ENCODE measurements at places on chromosomes 12 and 14.

GRCh38 chr12:14825256-14825655 is 11.3 kb upstream of the SMCO3 start:
- no peak for DNase-seq

DNA sequence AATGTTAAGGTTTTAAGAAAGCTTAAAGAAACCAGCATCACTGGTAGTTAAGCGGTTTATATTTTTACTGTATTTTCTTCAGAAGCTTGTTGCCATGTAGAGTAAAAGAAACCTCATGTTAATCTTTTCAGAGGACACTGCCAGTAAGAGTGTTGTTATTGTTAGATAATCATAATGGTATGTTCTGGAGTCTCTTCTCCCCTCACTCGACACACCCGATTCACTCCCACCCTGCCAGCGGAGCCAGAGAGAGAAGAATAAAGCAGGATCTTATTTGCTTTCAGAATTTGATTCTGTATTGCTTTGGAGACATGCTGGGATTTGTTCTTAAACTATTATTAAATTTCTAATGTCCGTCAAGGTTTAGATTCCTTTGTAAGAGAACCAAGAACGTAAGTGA is 113.7 kb downstream of the SAMD4A start:
- no peak for DNase-seq

DNA sequence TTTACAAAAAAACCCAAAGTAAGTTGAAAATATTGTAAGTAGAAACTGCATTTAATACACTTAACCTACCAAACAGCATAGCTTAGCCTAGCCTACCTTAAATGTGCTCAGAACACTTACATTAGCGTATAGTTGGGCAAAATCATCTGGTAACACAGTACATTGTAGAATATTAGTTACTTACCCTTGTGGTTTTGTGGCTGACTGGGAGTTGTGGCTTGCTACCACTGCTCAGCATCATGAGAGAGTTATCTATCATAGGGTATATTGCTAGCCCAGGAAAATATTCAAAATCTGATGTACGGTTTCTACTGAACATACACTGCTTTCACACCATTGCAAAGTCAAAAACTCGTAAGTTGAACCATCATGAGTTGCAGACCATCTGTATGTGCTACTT is 141.7 kb upstream of the GARIN6 start:
- no peak for DNase-seq

- DNase-seq: no peak
Measured at GRCh38 chr14:52265253-52265652, 2.2 kb upstream of the PTGDR start.

DNA sequence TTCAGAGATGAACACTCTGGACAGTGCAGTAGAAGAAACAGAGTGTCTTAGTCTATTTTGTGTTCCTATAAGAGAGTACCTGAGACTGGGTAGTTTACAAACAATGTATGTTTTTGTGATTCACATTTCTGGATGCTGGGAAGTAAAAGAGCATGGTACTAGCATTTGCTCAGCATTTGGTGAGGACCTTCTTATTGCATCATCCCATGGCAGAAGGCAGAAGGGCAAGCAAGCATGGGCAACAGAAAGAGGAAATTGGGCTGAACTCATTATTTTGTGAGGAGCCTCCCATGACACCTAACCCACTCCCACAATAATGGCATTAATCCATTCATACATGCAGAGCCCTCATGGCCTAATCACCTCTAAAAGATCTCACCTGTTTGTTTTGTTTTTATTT is 8.0 kb downstream of the ANKS1B start:
- no peak for DNase-seq

DNA sequence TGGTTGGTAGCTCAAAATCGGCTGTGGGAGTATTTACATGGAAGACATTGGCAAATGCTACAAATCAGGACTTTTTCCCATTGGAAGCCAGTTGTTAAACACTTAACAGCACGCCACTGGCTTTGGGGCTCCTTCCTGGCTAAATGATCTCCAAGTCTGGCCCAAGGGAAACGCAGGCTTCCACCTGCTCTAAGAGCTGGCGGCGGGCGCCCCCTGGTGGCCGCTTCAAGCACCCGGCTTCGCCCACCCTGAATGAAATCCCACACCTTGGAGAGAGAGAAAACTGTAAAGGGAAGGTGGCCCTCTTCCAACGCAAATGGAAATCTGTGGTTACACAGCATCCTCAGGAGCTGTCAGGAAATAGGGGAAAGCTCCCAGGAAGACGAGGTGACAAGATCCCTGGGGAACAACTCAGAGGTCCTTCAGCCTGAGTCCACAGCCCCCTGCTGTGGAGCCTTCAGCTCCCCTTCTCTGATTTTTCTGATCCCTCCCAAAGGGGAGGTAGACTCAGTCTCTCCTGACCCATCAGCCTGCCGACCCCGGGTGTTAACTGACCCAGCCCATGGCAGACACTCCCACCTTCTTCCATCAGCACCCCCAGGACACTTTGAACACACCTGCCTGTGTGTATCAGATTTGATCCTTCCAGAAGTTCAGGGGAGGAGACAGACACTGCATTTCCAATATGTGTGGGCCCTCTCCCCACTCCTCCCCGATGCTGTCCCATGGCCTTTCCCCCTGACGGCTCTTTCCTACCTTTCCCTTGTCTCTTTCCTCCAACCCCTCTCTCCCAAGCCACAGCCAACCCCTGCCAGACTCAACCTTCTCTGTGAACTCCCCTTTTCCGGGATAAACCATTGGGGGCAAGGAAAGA is 15.4 kb downstream of the SELPLG start:
- DNase-seq: peak; percentile 84

DNA sequence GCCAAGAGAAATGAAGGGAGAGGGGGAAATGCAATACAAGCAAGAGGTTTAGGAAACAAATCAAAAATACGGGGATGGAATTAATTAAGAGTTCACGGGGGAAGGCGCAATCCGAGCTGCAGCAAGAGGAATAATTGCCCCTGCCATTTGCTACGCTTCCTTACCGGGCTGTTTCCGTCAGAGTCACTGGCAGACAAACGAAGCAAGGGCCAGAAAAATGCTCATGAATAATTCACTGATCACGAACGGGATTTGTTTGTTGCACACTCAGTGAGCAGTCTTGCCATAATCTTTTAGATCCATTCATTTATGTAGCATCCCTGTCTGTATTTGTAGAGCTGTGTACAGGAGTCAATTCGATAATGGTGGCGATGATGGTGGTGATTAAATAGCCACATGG is 39.0 kb downstream of the PLXNC1 start:
- DNase-seq: no peak

GRCh38 chr12:25377469-25378177 is 126.9 kb upstream of the KRAS start:
- peak; percentile 60 for DNase-seq

DNA sequence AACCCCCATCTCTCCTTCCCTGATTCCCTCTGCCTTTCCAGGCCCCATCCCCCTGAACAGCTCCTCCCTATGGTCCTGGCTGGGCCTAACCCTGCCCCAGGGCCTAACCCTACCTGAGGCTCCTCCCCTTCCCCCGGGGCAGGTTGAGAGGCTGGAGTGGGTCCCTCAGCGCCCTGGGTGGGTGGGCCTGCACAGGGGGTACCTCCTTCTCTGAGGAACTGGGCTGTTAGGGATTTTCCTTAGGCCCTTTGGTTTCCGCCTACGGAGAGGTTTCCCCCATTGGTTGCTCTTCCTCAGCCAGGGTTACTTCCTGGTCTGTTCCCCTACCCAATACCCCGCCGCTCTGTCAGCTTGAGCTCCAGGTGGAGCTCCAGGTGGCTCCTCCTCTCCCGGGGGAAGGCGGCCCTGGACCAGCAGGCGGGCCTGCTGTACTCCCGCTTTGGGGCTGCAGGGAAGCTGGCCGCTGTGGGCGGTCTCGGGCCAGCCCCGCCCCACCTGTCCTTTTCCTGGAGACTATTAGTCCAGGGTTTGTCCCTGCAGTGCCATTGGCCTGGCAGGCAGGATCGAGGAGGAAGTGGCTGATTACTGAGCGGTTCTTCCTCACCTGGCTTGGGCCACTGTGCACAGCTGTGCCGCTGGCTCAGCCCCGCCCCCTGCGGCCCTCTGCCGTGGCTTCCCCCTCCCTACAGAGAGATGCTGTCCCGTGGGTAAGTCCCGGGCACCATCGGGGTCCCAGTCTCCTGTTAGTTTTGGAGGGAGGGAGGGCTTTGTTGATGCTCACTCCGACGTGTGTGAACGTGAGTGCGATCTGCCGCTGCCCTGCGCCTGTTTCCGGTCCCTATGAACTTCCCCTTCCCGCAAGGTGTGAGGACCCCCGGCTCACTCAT is 2.5 kb downstream of the C12orf57 start:
- DNase-seq: peak; percentile 89

- no peak for DNase-seq
Measured at GRCh38 chr14:62957562-62957961, 87.7 kb downstream of the KCNH5 start.

DNA sequence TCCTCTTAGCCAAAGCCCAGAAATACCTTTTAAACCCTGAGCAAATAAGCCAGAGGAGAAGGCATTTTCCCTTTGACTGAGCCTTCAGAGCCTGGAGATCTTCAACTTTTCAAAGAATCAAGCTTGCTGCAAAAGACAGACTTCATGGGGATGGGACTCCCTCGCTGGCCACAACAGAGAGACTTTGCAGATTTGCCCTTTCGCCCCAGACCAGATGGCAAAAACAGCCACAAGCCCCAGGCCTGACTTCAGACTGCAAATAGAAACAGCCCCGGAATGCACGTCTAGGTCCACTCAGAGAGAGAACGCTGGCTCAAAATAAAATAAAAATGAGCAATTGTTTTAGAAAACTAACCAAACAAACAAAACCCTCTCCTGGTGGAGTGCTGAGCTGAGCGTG is 114.6 kb upstream of the MED13L start:
- no peak for DNase-seq

GRCh38 chr14:54354968-54355641 is 41.7 kb upstream of the CDKN3 start:
- DNase-seq: no peak

DNA sequence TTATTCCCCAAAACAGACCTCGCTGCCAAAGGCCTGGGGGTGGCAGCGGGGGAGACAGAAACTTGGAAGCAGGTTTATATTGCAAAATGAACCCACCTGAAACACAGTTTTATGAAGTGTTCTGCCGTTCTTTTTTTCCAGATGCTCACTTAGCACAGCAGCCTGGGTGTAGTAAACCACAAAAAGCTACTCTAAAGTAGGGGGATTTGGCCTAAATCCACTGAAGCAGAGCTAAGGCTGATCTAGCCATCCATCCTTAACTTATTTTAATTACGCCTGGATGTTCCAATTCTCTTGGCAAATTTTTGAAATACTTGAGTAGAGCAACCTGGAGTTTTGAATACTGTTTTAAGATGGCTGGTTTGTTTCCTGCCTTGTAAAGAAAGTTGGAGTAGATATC is 121.2 kb downstream of the GPR135 start:
- no peak for DNase-seq

GRCh38 chr12:68221497-68221896 is 4.1 kb downstream of the IL26 start:
- DNase-seq: no peak

DNA sequence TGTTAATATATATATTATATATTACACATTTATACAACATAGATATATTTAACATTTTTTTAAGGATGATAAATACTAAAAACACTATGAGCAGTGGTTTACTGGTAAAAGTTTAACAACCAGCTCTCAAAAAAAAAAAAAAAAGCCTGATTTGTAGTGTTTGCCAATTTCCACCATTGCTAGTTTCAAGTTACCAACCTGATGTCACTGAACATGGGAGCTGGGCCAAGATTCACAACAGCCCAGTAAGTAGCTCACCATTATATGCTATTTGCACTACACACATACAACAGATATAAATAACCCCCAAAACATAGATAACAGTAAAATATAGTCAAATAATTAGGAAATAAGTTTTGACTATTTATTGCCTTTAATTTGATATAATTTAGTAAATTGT is 28.9 kb upstream of the TMX1 start:
- no peak for DNase-seq

DNA sequence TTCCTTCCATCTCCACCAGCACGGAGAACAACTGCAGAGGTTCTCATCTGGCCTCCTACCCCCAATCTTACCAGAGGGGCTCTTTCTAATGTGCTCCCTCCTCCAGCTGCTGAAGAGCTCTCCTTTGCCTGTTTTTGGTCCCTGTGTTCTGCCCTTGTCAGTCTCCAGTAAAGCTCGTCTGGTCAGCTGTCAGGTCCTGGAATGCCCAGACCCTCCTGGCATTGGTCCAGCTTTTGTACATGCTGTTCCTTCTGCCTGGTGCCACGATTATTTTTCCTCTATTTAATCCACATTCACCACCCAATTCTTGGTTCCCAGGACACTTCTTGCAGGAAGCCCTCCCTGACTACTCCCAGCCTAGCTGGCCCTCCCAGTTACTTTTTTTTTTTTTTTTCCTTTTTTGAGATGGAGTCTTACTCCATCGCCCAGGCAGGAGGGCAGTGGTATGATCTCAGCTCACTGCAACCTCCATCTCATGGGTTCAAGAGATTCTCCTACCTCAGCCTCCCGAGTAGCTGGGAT is 6.5 kb downstream of the SLC8B1 start:
- no peak for DNase-seq

DNA sequence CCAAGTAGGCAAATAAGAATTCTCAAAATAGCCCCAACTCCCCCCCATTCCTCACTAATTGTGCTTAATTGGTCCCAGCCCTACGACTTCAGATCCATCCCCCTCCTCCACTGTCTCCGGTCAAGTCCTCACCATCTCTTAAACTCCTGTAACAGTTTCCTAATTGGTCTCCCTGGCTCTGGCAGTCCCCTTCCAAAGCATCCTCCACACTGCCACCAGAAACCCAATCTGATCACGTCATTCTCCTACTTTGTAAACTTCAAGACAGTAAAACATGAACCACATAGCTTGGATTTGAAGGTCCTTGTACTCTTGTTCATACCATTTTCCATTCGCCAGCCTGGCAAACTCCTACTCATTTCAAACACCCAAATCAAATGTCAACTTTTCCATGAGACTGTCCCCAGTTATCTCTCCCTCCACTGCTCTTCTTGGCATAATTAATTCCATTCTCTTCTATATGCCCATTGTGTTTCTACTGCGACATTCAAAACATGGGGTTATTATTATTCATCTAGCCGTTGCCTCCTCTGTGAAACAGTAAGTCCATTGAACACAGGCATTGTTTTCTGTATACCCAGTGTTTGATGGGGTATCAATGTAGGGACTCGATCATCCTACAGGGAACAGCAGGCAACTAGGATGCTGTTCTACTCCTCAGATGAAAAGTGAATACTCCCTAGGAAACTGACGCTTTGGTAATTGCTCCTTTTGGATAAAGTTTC is 104.6 kb downstream of the EGLN3 start:
- no peak for DNase-seq

DNA sequence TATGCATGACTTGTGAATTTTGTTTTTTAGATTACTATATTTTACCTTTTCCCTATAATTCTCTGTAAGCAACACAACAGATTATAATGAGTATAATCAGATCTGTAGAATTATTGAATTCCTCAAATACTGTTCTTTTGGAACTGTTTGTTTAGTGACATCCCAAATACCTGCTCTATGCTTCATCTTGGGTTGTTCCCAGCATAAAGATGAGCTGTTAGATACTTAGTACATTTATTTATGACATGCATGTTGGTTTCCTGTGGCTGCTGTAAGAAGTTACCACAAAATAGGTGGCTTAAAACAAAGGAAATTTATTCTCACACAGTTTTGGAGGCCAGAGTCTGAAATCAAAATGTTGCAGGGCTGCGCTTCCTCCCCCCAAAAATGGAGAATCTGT is 78.4 kb downstream of the PTPRR start:
- no peak for DNase-seq

- DNase-seq: no peak
Measured at GRCh38 chr14:64725879-64726584, 21.8 kb downstream of the PLEKHG3 start.
